ENCODE measurements at places on chromosomes 6 and 20.

DNA sequence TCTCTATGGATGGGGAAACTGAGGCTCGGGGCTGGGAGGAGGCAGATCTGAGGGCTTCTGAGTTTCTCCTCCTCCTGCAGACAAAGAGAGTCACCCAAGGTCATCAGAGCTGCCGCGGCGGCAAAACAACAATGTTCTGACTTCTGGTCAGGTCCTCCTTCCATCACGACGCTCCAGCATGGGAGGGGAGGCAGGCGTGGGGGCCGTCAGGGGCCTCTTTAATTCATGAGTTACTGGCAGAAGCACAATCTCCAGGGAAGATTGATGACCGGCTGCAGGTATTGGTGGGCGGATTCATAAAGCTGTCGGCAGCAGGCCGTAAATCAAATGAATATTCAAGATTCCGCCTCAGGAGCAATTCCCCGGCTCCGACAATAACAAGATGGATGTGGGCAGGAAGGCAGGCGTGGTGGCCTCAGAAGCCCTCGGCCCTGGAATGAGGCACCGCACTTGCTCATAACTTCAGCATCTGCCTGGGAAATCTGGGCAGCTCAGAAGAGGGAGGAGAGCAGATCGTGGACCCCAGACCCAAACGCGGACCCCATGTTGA lies 19.1 kb downstream of the PCK1 start:
- DNase-seq = no peak

- no peak for DNase-seq
Observed at GRCh38 chr6:155411154-155412052, 44.2 kb downstream of the NOX3 start.

DNA sequence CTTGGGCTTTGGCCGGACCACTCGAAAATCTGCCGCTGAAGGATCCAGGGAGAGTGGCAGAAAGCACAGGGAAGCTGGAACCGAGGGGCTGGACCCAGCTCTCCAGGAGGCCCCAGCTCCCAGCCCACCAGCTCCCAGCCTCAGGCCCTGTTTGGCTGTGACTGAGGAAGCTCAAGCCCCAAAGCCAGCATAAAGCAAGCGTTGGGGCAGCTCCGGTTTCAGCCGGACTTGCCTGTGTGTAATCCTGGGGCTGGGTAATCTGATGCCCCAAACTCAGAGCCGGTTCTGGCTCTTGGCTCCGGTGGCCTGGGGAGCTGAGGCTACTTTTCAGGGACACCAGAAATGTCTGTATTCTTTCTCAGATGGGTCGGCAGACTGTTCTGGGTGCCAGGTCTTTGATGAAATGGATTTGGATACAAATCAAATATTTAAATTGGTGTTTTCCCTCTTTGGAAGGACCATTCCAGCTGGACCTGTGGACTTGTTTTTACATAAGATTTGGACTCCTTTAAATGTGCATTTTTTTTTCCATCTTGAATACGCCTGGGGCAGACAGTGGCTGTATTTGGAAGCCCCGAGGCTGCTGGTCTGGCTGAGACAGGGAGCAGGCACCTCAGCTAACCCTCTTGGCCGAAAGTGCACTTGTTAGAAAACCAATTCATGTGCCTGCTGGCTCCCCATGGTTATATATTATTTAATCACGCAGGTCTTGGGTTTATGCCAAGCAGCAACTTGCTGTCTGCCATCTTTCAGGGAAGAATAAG lies 29.7 kb downstream of the RPP40 start:
- peak; percentile 16 for DNase-seq

GRCh38 chr20:50152394-50153152 lies 950 bp downstream of the PEDS1 start:
- DNase-seq = no peak

GRCh38 chr6:151036869-151037680 lies 171.6 kb downstream of the MTHFD1L start:
- no peak for DNase-seq

DNA sequence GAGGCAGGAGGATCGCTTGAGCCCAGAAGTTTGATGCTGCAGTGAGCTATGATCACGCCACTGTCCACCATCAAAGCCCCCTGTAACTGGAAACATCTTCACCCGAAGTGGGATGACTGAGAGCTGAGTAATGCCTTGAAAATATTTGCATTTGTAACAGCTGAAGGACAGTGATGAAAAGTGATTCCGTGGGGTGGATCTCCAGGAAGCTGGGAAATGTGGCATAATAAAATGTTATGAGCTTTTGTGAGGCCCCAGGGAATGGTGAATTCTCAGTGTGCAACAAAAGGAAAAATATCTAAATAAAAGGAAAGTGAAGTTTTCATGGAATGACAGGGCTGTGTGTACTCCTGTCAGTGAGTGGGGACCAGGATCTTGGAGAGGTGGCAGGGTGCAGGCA lies 92.0 kb downstream of the JAG1 start:
- no peak for DNase-seq

DNA sequence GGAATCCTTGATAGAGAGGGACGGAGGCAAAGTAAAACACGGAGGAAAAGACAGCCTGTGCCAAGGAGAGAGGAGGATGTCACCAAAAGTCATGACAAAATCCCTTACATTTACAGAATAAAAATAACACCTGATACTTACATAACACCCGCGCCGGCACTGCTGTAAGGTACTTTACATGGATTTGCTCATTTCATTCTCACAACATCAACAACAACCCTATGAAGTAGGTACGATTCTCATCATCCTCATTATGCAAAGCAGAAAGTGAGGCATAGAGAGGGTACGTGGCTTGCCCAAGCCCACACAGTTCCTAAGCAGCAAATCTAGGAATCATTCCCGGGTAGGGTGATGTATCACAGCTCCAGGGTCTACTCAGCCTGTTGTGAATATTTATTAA lies 67.6 kb upstream of the NFATC2 start:
- no peak for DNase-seq

GRCh38 chr6:49772285-49772684 lies 14.8 kb downstream of the PGK2 start:
- no peak for DNase-seq

- DNase-seq = peak; percentile 64
Observed at GRCh38 chr20:25353747-25354705, 36.6 kb downstream of the ABHD12 start.

DNA sequence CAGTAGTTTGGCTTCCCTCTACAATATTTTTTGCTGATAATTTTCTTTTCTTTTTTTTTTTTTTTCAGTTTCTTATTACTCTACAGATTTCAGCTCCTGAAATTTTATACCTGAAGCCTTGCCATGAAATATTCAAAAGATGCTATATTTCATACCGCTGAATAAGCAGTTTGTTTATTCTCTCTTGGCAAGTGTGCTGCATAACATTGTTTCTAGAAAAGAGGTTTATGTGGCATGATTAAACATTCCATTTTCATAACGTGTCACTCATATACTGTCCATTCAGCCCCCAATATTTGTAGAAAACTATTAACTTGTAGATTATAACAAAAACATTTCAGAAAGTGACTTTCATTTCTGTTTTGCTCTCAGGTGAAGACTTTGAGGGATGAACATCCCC lies 174.4 kb upstream of the NOX3 start:
- no peak for DNase-seq

- no peak for DNase-seq
Observed at GRCh38 chr6:45832063-45832462, 183.6 kb downstream of the CLIC5 start.

- DNase-seq = no peak
Observed at GRCh38 chr6:35028781-35029769, 112.1 kb downstream of the TCP11 start.

GRCh38 chr20:1860446-1860845 lies 34.8 kb upstream of the SIRPA start:
- no peak for DNase-seq

GRCh38 chr6:125173341-125174095 lies 19.9 kb downstream of the TPD52L1 start:
- DNase-seq = no peak

DNA sequence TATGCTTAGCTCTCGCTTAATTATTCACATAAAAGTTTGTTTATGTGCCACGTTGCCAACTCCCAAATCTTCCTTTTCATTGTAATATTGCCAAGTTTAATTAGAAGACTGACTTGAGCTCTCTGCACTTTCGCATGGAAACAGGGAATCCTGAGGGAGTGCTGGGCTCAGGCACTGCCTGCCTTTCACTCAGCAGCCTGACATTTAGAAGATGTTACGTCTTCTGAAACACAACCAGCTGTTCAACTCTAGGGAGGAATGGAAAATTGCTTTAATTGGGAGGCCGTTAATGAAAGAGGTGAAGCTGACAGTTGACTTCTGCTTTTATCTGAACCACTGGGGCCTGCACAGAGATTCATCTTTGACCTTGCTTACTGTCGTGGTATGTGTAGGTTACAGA lies 77.4 kb upstream of the MTHFD1L start:
- no peak for DNase-seq

DNA sequence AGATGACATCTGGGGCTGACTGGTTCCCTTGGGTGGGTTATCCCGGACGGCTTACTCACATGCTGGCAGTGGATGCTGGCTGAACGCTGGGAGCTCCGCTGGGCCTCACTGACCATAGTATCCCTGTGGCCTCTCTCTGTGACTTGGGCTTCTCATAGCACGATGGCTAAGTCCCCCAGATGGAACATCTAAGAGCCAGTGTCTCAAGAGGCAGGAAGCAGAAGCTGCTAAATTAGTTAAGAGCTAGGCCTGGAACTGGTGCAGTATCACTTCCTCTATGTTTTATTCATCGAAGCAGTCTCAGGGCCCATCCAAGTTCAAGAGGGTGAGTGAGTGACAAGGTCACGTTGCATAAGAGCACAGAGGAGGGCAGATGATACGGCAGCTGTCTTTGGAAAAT lies 116.5 kb upstream of the LAMP5 start:
- peak; percentile 85 for DNase-seq

- peak; percentile 29 for DNase-seq
Observed at GRCh38 chr6:7975764-7976146, 65.2 kb upstream of the TXNDC5 start.

GRCh38 chr20:6057139-6057538 lies 3.3 kb upstream of the LRRN4 start:
- DNase-seq = no peak

DNA sequence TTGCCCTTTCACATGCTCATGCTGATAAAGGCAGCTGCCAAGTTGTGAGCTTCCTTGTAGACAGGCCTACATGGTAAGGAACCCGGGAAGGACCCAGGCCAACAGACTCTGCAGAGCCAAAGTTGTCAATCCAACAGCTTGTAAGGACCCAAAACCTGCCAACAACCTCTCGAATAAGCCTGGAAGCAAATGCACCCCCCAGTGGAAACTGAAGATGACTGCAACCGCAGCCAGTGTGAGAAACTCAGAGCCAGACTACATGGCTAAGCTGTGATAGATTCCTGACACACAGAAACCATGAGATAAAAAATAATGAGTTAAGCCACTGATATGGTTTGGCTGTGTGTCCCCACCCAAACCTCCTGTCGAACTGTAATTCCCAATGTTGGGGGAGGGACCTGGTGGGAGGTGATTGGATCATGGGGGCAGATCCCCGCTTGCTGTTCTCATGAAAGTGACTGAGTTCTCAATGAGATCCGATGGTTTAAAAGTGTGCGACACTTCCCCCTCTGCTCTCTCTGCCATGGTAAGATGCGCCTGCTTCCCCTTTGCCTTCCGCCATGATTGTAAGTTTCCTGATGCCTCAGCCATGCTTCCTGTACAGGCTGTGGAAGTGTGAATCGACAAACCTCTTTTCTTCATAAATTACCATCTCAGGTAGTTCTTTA lies 18.8 kb upstream of the CLPSL2 start:
- DNase-seq = no peak

DNA sequence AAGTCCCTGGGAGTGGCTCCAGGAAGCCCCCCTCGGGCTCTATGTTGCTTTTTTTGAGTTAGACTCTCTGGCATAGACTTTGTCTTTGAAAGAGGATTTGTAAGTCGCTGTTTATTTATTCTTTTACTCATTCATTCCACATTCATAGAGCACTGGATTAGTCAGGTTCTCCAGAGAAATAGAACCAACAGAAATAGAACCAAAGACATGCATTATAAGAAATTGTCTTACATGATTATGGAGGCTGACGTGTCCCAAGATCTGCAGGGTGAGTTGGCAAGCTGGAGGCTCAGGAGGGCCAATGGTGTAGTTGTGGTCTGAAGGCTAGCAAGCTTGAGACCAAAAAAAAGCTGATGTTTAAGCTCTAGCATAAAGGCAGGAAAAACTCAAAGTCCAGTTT lies 98.3 kb upstream of the CHD6 start:
- no peak for DNase-seq

DNA sequence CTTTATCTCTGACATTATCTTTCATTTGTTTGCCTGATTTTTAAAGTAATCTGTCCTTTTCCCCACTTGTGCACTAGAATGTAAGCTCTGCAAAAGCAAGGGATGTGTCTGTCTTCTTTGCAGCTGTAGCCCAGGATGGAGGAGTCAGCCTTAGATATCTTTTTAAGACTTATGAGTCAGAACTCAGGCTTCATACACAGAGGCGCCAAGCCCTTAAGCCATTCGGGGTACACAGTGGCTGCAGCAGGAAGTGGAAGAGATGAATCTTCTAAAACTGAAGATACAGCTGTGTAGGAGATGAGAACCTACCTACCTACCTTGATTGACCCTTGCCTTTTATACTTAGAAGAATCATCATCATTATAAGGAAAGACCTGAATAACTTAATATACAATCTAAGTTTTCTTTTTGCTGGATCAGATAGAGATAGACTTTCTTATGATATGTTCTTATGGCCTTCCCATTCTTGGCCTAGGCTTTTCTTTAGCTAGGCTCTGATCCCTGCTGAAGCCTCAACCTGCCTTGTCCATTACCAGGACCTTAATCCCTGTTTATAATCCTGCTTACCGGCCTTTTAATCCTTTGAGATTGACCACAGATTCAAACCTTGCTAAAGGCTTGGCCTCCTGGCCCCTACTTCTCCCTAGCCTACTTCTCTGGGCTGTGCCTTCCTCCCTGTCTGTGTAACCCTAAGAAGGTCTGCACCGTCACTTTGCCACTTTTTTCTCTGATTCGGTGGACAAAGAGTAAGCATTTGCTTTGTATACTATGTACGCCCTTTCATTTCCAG lies 304.5 kb downstream of the PRL start:
- DNase-seq = no peak

DNA sequence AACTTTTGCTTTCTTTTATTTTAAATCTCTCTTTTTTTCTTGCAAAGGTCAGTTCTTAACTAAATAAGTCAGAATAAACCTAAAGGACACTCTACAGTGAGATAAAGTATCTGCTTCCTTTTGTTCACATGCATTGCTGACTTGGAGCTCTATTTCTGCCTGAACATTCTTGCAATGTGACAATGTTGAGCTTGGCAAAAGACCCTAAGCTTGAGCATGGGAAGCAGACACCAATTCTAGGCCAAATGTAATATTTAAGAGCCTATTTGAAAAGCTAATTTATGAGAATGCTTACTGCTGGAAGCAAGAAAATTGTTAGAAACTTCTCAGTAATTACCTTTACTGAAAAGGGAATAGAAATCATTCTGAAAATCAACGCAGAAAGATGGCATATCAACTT lies 556.2 kb downstream of the CBLN4 start:
- DNase-seq = no peak

GRCh38 chr6:18392346-18392877 lies 5.3 kb downstream of the RNF144B start:
- DNase-seq = no peak

GRCh38 chr6:109964949-109965348 lies 13.2 kb upstream of the GPR6 start:
- DNase-seq = no peak

GRCh38 chr6:108484016-108484415 lies 76.7 kb upstream of the FOXO3 start:
- no peak for DNase-seq
